ENCODE measurements at places on chromosomes 5 and 9. TPM values are rescaled to one million over a fixed set of nuclear protein-coding genes. Genes with fewer than 3 reads are reported as not detected.

The OBP2B gene
- total RNA-seq, result not detected

The ZDHHC11 gene
- total RNA-seq, result 9.3 TPM

The PCSK1 gene
- 0.37 TPM for total RNA-seq

The FAM221B gene
- total RNA-seq, result 0.21 TPM

The C5orf34 gene
- 9.7 TPM for total RNA-seq

The ADCY2 gene
- total RNA-seq, result 6.5 TPM

The MCC gene
- total RNA-seq, result 60.7 TPM

The EMB gene
- 12.7 TPM for total RNA-seq

The GPR150 gene
- not detected for total RNA-seq

The FEM1C gene
- total RNA-seq, result 42.1 TPM

The AGPAT2 gene
- 9.8 TPM for total RNA-seq

The NANS gene
- total RNA-seq, result 32.8 TPM

The FBN2 gene
- total RNA-seq, result 138 TPM

The NEURL1B gene
- 52.4 TPM for total RNA-seq

The CCDC171 gene
- total RNA-seq, result 20.4 TPM

The MEIKIN gene
- total RNA-seq, result not detected

The SLC6A19 gene
- not detected for total RNA-seq

The GCNT1 gene
- total RNA-seq, result 9.1 TPM

The FGF10 gene
- 21.2 TPM for total RNA-seq

The MAN1B1 gene
- 29.1 TPM for total RNA-seq

The ANKRD31 gene
- 0.69 TPM for total RNA-seq

The EQTN gene
- 0.74 TPM for total RNA-seq

The SCGB3A1 gene
- total RNA-seq, result not detected

The N4BP3 gene
- total RNA-seq, result 4.2 TPM

All from urinary bladder (tissue), 4 donors.